Stimulated activated CD4-positive, alpha-beta T cell treated with anti-CD3 and anti-CD28 coated beads, Interleukin-12 subunit alpha, Interleukin-12 subunit beta, amount 100 ng/mL, for 24 hours (primary cell): ENCODE measurements at places on chromosomes 16 and 17.

GRCh38 chr16:2858245-2859025 is 465 bp upstream of the PRSS22 start:
- no peak for DNase-seq

DNA sequence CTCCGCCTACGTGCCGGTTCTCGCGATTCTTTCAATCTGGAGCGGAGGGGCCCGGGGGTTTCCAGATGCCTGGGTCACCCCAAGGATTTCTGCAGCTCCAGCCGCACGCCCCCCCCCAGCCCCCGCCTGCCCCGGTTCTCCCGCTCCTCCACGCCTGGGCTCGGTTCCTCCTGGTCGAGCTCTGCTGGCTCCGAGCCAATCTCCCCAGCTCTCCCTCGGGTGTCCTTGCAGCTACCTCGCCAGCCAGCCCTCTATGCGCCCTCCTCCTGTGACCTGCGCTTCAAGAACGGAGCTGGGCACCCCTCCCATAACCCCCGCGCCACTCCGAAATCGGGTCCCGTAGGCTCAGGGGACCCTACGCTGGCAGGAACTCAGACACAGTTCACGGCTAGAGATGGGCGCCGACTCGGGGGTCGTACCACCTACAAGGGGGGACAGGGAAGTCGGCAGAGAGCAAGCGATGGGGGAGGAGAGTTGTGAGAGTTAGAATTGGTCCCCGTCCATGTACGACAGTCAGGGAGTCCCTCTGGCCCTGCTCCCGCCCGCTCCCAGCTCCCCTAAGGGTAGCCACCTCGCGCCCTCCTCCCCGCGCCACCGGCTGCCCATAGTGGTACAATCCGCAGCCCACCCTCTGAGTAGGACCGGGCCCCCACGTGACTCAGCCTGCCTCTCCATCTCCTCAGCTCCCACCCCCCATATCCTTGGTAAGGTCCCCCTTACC is 961 bp downstream of the FGF11 start:
- DNase-seq: no peak

GRCh38 chr17:77470800-77471733 is 330.3 kb downstream of the SEC14L1 start:
- DNase-seq: no peak

- DNase-seq: no peak
Observed at GRCh38 chr16:67164599-67165061, at the start of gene HSF4. HSF4 (plus strand) TSS chr16:67164745; CDS start chr16:67164812, 67 bp downstream.

- no peak for DNase-seq
Observed at GRCh38 chr17:67449845-67450755, 73.0 kb downstream of the PITPNC1 start.

DNA sequence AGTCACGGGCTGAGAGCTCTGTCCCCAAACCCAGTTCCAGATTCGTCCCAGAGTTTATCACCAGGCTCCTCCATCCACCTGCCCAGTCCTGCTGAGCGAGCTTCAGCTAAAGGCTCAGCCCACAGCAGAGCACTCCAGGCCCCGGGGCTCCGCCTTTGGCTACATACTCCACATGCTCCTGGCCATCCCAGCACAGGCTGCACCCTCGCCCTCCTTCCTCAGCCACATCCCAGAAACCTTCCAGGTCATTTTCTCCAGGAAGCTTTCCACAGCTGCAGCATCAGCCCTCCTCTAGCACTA is 4.7 kb upstream of the CD2BP2 start:
- DNase-seq: no peak

DNA sequence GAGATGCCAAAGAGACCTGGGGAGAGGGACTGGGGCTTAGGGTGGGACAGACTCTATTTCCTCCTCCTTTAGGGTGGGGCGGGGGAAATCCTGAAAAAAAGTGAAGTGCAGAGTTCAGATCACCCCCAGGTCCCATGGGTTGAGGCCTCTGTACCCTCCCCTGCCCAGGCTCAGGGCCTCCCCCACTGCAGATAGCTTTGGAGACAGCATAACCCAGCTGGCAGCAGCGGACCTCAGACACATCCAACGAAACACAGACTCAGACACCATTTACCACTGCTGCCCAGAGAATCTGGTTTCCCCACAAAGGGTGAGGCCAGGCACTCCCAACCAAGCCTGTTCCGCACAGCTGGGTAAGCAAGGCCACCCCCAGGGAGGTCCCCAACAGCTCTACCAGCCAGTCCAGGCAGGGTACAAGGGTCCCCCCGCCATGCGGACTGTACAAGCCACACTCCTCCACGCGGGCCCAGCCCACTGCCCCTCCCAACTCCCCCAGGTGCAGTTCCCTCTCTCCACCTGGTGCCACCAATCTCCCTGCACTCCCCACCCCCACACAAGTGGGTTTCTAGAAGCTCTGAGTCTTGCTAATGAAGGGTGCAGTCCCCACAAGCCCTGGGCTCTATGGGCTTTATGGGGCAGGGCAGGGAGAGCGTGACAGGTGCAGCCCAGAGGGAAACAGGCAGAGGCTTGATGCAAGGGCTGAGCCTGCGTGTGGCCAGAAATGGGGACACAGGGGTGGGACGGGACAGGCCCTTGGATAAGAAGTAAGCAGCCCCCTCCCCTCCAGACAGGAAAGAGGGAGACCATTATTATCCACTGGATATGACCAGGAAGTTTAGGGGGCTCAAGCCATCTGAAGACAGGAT is 8.9 kb downstream of the RHBDF2 start:
- DNase-seq: no peak

- DNase-seq: no peak
Observed at GRCh38 chr17:81246343-81246670, 7.2 kb downstream of the NDUFAF8 start.

- DNase-seq: no peak
Observed at GRCh38 chr16:66599726-66600125, 4.8 kb upstream of the CMTM3 start.

- DNase-seq: no peak
Observed at GRCh38 chr17:11485336-11486100, 112.8 kb upstream of the DNAH9 start.

GRCh38 chr17:15931394-15931793 is 13.5 kb upstream of the ADORA2B start:
- no peak for DNase-seq

GRCh38 chr16:63856537-63856936 is 1265.3 kb downstream of the CDH11 start:
- DNase-seq: no peak

GRCh38 chr16:82137822-82138167 is 32.2 kb downstream of the MPHOSPH6 start:
- no peak for DNase-seq

DNA sequence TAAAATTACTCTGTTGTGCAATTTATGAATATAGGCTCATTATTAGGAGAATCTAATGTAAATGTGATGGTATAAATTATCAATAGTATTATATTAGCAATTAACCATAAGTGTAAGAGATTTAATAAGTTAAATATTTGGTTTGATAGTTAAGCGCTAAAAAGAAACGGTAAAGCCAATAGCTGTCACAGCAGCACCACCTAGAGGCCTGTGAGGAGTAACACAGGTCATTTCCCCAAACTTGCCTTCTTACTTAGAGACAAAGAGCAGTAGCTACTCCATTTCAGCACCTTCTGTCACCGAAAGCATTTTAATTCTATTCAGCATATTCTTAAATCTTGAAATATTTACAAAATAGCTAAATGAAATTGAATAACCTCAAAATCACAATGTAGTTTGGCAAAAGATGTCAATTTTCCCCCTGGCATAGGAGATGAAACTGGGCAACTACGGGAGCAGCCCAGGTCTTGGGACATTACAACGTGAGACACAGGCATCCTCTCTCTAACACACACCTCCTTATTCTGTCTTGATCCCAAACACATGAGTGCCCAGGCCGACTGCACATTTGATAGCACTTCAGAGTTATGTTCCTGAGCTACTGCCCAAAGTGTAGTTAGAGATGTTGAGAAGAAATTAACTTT is 14.3 kb upstream of the DYNLRB2 start:
- DNase-seq: peak; percentile 47

- DNase-seq: no peak
Observed at GRCh38 chr16:78137782-78138616, 38.5 kb downstream of the WWOX start.

- no peak for DNase-seq
Observed at GRCh38 chr17:57868007-57868909, 18.4 kb upstream of the MRPS23 start.
